ENCODE measurements at places on chromosomes 6 and 20.
A peak's percentile ranks its signal among the peaks of the same experiment; 100 is the strongest.

GRCh38 chr20:3222635-3223600, 13.6 kb downstream of the ITPA start:
- peak; percentile 100 for DNase-seq

DNA sequence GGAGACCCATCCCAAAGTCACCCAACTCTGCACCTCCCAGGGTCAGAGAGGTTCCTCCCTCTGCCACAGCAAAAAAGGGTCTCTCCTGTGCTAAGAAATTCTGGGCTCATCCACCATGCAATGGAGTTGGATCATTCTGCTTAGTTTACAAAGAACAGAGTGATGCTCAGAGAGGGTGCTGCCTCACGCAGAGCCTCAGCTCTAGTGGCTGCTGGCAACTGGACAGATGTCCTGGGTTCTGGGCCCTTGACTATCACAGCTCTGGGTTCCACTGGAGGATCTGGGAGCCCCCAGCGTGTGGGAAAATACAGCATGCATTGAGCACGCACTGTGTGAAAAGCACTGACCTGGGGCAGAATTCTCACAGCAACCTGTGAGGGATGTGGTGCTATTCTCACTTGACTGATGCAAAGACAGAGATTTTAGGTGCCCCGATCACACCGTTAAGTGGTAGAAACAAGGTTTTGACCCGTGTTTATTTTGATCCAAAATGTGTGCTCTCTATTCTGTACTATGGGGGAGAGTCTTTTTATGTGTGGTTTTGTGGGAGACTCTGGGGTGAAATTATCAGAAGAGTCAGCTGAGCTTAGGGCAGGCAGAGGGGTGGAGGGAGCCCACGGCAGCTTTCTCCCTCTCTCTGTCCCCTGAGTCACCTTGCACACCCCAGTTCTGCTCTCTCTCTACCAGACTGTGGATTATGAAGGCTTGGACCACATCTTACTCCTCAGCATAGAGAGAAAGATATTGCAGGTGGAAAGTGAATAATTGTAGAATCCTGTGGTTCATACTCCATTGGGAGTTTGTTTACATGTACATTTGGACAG, 19.9 kb downstream of the TREML4 start:
- no peak for DNase-seq

GRCh38 chr20:33298391-33298790, 15.4 kb downstream of the BPIFB1 start:
- peak; percentile 87 for DNase-seq

- DNase-seq: no peak
Measured at GRCh38 chr20:32130965-32131364, 21.5 kb downstream of the TM9SF4 start.

DNA sequence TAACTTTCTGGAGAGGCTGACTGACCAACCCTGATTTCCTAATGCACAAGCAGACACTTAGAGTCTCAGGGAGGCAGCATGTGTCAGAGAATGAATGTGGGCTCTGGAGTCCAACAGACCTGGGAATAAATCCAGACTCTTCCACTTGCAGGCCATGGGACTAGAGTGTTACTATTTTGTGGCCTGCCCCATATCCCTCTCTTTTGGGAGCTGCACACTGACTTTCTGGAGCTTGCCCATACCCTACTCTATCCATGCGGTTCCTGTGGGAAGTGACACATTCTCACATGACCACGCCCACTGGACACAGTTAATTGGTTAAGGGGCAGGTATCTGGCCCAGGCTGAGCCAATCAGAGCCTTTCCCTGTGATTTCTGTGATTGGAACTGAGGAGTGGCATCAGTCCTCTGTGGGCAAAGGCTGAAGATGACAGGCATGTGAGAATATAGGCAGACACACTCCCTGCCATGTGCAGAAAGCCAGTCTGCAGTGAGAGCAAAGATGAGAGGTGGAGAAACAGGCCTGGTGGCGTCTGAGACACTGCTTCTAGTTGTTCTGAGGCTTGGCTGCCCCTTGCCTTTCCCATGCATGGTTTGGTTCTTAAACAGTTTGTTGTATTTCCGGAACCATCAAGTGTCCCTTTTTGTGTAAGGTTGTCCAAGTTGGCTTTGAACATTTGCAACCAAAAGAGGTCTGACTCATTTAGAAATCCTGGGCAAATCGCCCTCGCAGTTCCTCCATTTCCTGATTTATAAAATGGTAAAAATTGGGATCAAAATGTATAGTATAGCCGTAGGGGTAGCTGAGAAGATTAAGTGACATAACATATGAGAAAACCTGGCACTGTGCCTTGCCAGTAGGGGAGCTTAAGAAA, 125.6 kb downstream of the CDC5L start:
- DNase-seq: no peak

DNA sequence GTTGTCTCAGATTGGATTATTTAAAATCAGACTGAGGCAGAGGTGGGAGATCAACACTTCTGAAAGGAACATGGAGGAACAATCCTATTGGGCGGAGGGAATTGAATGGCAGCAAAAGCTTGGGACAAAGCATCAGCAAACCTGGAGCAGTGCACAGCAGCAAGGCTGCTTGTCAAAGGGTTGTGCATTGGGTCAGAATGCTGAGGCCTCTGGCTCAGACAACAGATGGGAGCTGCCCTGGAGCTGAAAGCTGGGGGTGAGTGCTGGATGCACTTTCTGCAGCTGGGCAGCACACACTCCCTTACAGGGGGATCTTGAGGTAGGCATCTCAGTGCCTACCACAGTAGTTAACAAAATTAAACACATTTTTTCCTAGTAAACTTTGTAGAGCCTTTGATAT, 634.4 kb upstream of the MMS22L start:
- no peak for DNase-seq

GRCh38 chr6:128282961-128283360, 237.4 kb downstream of the PTPRK start:
- DNase-seq: no peak

DNA sequence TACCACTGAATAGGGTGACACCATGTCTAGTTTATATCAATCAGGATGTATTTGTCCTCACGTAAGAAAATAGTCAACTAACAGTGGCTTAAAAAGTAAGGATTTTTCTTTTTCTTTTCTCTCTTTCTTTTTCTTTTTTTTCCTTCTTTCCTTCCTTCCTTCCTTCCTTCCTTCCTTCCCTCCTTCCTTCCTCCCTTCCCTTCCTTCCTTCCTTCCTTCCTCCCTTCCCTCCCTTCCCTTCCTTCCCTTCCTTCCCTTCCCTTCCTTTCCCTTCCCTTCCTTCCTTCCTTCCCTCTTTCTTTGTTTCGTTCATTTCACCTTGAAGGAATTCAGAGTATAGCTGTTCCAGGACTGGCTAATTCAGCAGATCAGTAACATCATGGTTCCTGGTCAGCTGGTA, 83.2 kb downstream of the SOX4 start:
- DNase-seq: no peak

DNA sequence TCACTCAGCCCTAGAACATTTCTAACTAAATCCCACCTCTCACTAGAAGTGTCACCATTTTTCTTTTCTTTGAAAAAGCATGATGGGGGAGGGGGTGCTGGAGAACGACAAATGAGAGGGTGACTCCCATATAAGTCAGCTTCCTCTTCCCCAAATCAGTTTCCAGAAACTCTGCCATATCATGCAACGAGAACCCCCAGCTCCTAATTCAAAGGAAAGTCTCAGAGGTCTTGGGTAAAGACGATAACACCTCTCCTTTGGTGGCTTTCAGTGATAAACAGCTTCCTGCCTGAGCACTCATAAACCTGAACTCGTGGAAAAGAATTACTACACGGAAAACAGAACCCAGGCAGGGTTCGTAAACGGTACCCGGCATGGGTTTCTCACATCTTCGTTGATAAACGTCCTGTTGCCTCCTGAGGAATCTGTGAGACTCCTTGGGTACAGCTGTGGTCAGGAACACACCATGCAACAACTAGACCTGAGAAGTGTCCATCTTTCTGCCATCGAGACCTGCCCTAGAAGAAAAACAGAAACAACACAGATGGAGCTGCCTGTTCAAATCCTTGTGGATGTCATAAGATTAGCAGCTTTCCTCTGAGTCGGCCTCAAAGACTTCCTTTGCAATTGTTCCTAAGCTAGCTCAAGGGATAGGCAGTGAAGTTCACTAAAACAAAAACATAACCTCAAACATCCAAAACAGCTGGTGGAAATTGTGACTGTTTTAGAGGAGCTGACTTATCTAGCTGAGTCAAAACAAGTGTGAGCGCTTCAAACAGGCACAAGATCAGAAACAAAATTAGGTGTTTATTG, 185.8 kb upstream of the PRDM1 start:
- no peak for DNase-seq

DNA sequence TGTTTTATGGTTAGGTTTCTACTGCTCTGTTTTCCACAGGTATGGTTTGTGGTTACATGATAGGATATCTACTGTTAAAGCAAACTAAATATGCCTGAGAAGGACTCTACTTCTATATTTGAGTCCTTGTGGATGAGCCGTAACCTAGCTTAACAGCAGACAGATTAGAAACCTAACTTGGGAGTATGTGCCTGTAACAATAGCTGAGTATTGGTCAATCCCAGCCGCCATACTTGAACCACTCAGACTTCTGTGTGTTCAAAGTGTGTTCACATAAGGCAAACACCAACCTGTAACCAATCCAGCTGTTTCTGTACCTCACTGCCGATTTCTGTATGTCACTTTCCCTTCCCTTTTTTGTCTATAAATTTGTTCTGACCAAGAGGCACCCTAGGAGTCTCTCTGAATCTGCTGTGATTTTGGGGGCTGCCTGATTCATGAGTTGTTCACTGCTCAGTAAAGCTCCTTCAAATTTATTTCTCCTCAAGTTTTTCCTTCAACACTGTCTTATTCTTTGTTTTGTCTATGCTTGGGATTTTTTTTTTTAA, 37.1 kb downstream of the PHF3 start:
- DNase-seq: no peak

DNA sequence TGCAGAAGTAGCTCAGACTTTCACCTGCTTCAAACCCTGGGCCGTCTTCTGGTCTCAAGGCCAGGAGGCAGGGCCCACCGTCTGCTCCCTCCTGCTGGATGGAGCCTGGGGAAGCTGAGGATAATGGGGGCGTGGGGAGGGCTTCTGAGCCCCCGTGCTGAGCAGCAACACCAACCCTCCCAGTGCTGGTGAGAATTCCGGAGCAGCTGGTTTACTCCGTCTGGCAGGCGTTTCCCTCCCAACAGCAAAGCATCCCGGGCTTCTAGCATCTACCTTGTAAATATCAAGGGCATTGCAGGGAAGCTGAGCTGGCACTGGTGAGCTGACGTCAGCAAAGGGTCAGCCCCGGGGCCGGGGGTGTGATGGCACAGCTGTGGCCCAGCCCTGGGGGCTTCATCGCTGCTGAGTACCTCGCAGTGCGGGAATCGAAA, 16.8 kb upstream of the CHRNA4 start:
- DNase-seq: no peak

DNA sequence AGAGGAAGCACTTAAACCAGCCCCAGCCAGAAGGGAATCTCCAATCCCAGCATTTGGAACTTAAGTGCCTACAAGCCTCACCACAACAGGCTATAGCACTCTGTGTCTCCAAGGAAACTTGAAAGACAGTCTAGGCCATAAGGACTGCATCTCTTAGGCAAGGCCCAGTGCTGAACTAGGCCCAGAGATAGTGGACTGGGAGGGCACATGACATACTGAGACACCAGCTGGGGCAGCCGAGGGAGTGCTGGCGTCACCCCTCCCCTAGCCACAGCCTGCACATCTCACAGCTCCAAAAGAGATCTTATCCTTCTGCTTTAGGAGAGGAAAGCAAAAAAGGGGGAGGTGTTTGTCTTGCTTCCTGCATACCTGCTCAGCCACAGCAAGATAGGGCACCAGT, 618.5 kb downstream of the COL12A1 start:
- DNase-seq: no peak

DNA sequence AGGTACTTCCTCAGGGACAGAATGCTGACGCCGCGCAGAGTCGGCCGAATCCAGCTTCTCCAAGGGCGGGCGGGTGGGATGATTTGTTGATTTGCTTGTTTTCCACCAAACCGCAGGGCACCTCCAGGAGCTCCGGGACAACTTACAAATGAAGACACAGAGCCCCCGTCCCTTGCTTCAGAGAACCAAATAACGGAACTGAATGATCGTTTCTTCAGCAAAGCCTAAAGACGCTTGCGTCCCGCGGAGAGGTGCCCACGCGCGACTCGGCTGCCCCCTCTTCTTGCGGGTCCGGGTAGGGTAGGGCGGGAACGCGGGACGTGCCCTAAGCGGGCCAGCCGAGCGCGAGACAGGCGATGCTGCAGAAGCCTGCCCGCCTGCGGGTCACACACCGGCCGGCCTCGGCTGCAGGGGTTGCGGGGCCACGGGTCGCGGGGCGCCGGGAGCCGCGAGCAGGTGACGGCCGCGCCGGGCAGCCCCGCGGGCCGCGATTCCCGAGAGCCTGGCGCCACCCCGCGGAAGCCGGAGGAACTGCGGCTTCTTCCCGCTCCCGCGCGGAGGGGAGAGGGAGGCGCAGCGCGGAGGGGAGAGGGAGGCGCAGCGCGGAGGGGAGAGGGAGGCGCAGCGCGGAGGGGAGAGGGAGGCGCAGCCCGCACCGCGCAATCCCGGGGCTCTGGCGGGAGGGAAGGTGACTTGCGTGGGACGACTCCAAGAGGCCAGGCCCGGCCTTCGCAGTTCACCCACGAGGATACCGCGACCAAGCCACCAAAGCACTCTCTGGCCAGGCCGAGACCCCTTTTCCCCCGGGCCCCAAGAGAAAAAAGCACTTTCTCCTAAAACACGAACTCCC, 7.7 kb upstream of the FOXF2 start:
- DNase-seq: no peak

- no peak for DNase-seq
Measured at GRCh38 chr20:59818911-59819310, 114.5 kb downstream of the SYCP2 start.

GRCh38 chr20:63082308-63082938, 75.7 kb upstream of the BHLHE23 start:
- DNase-seq: no peak

DNA sequence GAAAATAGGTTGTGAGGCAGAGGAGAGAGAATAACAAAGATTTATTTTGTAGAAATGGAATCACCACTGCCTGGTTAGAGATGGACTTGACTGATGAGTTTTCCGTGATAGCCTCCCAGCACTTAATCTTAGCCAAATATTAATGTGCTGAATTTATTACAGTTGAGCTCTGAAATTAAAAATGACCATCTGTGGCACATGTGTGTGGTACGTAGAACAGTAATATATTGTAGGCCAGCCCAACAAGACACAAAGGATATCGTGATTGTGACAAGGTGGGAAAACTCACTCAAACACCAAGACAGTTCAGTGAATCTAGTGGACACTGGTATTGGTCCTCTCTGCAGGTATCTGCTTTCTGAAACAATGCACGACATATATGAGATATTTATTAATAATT, 119.4 kb downstream of the HAO1 start:
- DNase-seq: no peak

- no peak for DNase-seq
Measured at GRCh38 chr20:41630846-41631245, 12.7 kb upstream of the CHD6 start.

GRCh38 chr6:14412026-14412425, 294.5 kb downstream of the CD83 start:
- DNase-seq: no peak

DNA sequence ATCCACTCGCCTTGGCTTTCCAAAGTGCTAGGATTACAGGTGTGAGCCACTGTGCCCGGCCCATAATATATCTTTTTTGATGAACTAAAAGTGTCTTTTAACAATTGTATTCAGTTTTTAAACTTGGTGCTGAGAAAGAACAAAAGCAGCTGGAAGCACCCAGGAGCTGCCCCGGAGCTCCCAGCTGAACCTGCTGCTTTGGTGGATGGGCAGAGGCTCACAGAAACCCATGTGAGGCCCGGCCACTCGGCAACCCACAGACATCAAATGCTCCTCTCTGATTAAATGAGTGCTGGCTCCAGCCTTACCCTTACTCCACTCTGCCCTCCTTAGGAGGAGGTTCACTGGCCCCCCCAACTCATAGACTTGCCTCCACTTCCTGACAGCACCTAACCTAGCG, 59.4 kb upstream of the FRMD1 start:
- DNase-seq: no peak
